ENCODE measurements at places on chromosomes 3 and 15. TPM values are rescaled to one million over a fixed set of nuclear protein-coding genes. Genes with fewer than 3 reads are reported as not detected.

DNA sequence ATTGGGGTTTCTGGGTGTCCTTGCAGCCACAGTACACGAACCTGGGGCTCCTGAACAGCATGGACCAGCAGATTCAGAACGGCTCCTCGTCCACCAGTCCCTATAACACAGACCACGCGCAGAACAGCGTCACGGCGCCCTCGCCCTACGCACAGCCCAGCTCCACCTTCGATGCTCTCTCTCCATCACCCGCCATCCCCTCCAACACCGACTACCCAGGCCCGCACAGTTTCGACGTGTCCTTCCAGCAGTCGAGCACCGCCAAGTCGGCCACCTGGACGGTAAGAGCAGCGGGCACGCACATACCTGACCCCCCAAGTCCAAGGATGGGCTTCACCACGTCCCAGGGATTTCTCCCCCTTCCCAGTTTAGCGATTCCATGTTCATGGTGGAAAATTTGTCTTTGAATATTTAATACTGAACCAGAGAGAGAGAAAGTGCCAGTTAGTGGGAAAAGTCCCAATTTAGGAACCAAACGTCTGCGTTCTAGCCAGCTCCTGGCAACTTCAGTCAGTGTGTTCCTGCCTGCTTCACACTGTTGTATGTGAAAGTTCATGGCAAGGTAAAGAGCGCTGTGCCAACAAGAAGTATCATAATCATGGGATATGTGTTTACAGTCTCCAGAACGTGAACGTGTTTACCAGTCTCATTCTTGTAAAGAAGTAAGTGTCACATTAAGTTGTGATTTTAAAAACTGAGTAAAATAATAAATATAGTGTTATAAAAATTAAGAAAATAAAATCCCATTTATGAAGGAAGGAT is 177.2 kb downstream of the TP63 start:
- DNase-seq: peak; percentile 72

DNA sequence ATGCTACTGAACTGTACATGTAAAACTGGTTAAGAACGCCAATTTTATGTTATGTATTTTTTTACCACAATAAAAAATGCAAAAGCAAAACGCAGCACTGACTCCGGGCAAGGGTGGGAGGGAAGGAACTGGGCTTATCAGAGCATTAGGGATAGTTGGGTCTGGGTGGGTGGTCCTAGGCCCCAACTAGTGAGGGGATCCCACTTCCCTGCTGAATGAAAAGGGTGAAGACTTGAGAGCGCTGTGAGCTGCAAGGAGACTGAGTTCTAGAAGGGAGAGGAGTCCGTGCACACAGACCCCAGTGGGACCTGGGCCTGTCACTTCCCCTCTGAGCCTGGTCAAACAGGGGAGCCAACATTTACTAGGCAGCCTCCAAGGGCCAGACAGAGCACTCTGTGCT is 98.6 kb downstream of the TPRA1 start:
- no peak for DNase-seq

DNA sequence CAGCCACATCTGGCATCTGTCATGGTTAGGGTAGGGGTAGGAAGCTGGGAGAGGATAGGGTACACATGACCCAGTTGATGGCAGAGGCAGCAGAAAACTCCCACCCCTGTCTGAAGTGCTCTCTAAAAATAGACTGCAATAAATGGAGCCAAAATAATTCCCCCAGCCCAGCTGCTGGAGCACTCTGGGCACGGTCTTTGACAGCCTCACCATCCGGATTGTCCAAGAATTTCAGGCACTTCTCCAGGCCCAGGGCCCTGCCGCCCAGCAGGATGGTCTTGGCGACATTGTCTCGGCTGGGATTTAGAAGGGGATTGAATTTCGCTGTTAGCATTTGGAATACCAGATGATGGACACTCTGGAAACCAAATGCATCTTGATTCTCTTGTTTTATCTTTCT is 103.7 kb downstream of the IQSEC1 start:
- no peak for DNase-seq

GRCh38 chr3:49711489-49711888 is 8.0 kb downstream of the AMIGO3 start:
- DNase-seq: peak; percentile 45

- no peak for DNase-seq
Observed at GRCh38 chr3:39181408-39182335, 10.7 kb downstream of the XIRP1 start.

DNA sequence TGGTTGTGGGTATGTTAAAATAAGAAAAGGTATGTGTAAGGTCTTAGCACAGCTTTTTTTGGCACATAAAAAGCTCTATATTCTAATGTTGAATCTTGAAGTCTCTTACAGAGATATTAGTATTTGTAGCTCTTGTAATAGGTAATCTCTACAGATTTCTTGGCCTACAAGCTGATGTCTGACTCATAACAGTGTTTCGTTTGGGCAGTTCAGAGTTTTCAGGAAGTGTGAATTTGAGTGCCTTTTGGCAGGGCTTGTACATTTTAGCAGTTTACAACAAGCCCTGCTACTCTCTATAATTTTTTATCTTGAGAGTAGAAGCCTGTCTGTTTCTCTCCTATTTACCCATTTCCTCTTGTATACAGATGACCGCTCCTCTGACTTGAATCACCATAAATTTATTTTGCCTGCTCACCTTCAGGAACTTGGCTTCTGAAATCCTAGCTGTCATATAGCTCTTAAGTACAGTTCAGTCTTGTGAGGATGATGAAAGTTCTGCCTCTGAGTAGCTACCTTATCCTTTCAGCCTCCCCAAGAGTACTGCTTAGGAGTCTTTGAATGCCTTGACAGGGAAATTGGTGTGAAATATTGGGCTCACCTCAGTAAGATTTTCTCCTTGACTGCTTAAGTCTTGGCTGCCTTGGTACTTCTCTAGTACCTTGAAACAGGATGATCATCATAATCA is 419.9 kb upstream of the RARB start:
- DNase-seq: no peak

DNA sequence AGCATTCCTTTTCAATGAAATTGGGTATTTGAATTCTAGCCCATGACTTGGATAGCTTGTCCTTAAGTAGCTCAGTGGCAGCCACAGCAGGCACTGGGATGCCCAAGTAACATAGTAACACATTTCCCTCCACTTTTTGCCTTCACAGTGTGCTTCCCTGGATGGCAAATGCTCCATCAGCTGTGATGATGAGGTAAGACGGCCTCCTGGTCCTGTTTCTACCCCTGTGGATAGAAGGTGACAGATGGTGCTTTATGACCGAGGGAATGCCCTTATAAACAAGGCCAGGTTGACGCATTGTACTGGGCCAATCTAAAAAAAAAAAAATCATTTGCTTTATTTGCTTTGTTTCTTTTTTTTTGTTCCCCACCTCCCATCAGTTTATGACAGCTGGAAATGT is 41.8 kb upstream of the LRTM1 start:
- no peak for DNase-seq

- no peak for DNase-seq
Observed at GRCh38 chr15:38642689-38643270, 78.2 kb upstream of the RASGRP1 start.

DNA sequence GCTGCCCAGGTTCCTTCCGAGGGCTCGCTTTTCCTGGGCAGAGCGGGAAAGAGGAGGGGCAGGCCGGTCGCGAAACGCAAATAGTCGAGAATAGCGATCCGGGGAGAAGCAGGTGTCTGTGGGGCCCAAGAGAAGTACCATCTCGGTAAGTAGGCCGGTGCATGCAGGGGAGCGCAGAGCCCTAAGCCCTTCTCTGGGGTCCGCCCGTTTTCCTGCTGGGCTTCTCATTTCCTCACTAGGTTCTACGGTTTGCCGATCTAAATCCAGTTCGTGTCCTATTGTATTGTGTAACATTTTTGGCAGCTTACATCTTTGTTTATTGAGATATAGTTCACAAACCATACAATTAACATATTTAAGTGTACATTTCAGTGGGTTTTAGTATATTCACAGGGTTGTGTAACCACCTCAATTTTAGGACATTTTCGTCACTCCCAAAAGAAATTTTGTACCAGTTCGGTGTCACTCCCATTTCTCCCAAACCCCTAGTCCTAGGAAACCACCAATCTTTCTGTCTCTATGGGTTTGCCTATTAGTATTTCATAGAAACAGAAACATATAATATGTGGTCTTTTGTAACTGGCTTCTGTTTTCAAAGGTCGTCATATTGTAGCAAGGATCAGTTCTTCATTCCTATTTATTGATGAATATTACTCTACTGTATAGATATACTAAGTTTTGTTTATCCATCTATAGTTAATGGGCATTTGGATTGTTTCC is 6.8 kb upstream of the TRIM69 start:
- no peak for DNase-seq

DNA sequence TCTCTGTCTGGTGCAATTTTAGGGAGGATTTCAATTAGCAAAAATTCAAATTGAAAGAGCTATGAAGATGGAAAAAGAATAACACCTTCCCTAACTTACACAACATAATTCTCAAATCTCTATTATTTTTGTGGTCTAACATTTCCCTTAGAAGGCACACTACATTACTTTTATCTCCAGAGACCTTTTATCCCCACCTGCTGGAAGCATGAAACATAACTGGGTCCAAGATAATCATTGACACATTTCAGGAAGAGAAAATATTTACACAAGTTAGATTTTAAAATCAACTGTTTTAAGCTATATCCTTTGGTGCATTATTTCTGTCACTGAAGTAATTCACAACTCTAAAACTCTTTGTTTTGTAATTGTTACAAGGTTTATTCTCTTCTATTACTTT is 779.5 kb downstream of the ROBO1 start:
- no peak for DNase-seq

- no peak for DNase-seq
Observed at GRCh38 chr3:25289156-25289555, 138.9 kb upstream of the RARB start.

DNA sequence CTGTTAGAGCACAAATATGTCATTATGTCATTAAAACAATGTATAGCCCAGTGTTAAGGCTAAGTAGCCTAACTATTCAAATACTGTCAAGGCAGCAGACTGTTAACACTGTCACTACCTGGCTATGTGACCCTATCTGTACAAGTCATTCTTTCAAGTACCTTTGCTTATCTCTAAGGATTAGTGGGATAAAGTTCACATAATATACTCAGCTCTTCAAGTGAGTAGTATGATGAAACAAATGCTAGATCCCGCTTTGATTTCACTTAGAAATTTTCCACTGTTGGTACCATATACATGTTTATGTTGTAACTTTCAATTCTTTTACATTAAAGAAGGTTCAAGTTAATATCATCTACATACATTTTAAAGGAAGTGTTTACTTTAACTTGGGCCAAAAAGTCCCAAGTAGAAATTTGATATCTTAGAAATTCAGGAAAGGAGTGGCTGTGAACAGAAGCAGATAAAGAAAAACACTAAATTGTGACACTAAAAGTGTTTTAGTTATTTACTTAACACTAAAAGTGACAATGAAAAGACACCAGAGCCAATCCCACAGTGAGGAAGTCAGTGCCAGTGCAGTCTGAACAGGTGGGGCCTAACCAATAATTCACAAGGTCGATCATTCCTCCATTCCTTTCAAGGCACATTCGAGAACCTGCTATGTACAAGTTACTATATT is 4.8 kb upstream of the RFX7 start:
- DNase-seq: no peak

- no peak for DNase-seq
Observed at GRCh38 chr3:129672412-129672811, 65.9 kb upstream of the PLXND1 start.

DNA sequence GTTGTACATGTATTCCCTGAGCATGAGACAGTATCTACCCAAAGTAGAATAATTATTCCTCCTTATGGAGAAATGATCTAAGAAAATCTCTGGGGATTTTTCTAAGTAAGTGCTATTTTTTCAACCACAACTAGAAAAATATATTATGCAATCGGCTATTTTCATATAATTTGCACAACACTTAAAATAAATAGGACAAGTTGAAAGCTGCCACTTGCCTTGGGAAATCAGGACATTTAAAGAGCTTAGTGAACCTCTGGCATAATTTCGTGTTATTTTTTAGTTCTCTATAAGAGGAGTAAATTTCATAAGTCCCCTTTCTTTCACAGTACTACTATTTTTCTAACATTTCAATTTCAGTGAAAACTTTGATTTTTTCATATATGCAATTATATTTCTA is 672.1 kb downstream of the OTOL1 start:
- DNase-seq: no peak

DNA sequence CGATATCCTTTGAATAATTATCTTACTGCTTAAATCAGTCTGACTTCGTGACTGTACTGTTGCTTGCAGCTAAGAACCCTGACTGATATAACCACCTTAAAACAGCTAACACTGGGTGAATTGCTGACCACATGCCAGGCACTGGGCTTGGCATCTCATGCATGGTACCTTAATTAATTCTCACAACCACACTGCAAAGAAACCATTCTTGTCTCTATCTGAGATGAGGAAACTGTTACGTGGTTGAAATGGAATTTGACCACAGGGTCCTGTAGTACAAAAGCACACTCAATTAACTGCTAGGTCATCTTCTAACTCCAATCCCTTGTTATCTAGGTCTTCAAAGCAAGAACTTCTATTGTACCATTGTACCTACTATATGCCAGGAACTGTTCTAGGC is 92.7 kb upstream of the PRICKLE2 start:
- DNase-seq: no peak

DNA sequence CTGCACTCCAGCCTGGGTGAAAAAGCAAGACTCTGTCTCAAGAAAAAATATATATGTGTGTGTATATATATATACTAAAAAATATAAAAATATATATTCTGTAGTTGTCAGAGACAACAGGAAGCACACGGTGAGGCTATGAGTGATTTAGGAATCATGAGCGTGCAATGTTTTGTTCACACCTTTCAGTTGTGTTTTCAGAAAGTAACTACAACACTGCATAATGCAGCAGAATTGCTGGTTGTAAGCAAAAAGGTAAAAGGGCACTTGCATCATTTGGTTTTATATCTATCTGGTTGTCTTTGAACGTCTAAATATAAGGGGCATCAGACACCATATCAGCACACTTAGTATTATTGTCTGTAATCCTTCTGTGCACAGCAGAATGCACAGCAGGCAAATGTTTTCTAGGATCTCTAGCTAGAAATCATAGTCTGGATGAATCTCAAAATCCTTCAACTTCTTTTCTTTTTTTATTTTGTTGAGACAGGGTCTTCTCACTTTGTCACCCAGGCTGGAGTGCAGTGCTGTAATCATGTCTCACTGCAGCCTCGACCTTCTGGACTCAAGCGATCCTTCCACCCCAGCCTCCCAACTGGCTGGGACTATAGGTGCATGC is 44.8 kb downstream of the CCR3 start:
- no peak for DNase-seq

OIP5 gene
- 0.56 TPM for total RNA-seq

SPINK8 gene
- total RNA-seq: not detected

DPH6 gene
- 15.3 TPM for total RNA-seq

BCHE gene
- total RNA-seq: 14.0 TPM

TMEM115 gene
- total RNA-seq: 29.3 TPM

KCNH8 gene
- not detected for total RNA-seq

SEMA3F gene
- 48.0 TPM for total RNA-seq

CCDC54 gene
- not detected for total RNA-seq

PLA2G4D gene
- total RNA-seq: not detected

C2CD4B gene
- total RNA-seq: 2.0 TPM

CFAP44 gene
- total RNA-seq: 8.2 TPM

AGTR1 gene
- 6.9 TPM for total RNA-seq

NR1I2 gene
- 0.19 TPM for total RNA-seq

NRG4 gene
- not detected for total RNA-seq

C2CD4A gene
- not detected for total RNA-seq
